ENCODE measurements at places on chromosomes 12 and 14.

DNA sequence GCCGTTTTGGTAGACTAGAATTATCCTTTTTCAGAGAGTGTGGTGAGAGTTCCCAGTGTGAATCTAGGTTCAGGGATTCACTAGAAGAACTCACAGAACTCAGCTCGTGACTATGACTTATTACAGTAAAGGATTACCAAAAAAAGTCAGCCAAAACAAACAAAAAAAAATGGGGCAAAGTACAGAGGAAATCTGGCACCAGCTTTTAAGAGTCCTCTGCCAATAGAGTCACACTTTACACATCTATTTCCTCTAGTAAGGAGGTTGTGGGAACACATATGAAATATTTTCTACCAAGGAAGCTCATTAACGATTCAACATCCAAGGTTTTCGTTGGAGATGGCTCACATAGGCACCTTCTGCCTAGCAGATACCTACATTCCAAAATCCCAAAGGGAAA lies 28.2 kb downstream of the TSPAN19 start:
- DNase-seq: no peak

DNA sequence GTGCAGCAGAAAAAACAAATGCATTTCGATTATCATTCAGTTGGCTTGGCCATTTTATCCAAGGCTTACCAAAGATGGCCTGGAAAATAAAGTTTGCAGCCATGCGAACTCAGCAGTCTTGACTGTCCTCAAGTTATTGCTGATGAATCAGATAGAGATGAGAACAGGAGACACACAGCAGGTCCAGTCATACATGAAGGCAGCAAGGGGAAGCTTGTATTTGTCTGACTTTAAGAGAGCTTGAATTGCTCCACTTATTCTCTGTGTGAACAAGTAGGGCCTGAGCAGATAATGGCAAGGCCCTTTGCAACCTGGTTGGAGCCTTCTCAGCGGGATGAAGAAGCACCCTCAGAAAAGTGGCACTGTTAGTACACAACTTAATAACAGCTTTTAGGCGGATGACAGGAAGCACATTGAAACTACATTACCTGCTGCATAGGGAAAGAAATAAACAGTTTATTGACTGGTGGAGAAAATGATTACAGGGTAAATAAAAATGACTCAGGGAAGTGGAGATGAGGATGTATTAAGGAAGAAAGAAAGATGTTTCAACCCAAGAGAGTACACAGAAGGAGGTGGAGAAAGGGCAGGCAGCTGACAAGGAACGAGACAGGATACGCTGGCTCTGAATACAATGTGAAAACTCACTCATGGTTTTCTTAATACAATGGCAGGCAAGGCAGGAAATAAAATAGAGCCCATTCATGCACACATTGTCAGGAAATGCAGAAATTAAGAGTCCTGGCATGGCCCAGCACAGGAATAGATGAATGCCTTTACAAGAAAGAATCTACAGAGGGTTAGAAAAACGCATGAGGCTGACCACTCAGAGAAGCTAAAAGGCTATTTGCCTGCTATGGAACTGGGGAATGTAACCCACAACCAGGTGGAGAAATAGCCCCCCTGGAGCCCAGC lies 128.4 kb downstream of the GALC start:
- no peak for DNase-seq

DNA sequence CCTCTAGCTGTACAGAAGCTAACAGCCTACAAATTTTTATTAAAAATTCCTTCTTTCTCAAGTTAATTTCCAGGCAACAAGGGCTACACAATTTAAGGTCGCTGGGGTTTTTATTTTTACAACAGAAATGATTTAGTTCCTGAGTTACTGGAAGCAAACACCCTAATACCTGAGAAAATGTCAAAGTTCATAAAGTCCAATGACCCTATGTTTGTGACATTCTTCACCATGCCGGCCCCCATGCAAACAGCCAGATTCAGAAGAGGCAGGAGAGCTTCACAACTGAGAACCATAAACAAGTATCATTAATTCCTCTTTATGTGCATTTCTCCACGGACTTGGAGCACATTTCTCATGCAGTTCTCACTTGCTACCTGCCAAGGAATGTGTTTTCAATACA lies 236.2 kb upstream of the EGLN3 start:
- no peak for DNase-seq

DNA sequence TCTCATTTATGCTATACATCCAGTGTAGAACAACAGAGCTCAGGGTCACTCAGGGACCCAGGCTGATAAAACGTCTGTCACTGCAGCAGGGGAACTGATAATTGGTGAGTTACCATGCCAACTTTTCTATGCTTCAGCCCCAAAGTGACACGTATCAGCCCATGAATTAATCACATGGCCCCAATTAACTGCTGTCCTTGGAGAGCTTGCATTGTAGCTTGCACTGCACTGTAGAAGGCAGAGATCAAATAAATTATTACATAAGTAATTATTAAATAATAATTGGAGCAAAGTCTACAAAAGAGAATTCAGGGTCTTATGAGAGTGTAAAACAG lies 144.6 kb downstream of the SUDS3 start:
- no peak for DNase-seq

- no peak for DNase-seq
Observed at GRCh38 chr12:64072916-64073575, 149.1 kb downstream of the KICS2 start.

- DNase-seq: no peak
Observed at GRCh38 chr12:95213119-95213518, 4.1 kb downstream of the FGD6 start.

DNA sequence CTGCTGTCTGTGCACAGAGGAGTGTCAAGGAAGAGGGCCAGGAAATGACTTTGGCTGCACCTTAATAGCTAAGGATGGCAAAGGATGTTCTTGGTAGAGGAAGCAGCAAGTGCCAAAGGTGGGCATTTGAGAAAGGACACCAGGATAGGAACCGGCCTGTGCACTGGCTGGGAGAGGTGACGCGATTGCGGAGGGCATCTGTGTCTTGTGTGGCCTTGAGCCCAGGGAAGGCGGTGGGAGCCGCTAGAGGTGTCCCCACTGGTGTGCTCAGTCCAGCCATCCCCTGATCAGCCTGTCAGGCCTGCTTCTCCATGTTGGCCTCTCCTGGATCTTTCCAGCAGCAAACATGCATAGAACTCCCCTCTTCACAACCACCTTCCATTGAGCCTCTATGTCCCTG lies 30.2 kb downstream of the PAPLN start:
- DNase-seq: no peak

Data from activated T-cell treated with anti-CD3 and anti-CD28 coated beads for 4 hours (primary cell).